ENCODE measurements at places on chromosomes 7 and 10. TPM values are rescaled to one million over a fixed set of nuclear protein-coding genes. Genes with fewer than 3 reads are reported as not detected.

The SFRP4 gene
- total RNA-seq, result 0.24 TPM

The PLEKHA1 gene
- 34.6 TPM for total RNA-seq

The LCOR gene
- total RNA-seq, result 24.2 TPM

GRCh38 chr10:11548768-11549099 lies 62.7 kb downstream of the USP6NL start:
- DNase-seq, result no peak

- DNase-seq, result no peak
Measured at GRCh38 chr7:98254516-98254915, 2.5 kb upstream of the TECPR1 start.

DNA sequence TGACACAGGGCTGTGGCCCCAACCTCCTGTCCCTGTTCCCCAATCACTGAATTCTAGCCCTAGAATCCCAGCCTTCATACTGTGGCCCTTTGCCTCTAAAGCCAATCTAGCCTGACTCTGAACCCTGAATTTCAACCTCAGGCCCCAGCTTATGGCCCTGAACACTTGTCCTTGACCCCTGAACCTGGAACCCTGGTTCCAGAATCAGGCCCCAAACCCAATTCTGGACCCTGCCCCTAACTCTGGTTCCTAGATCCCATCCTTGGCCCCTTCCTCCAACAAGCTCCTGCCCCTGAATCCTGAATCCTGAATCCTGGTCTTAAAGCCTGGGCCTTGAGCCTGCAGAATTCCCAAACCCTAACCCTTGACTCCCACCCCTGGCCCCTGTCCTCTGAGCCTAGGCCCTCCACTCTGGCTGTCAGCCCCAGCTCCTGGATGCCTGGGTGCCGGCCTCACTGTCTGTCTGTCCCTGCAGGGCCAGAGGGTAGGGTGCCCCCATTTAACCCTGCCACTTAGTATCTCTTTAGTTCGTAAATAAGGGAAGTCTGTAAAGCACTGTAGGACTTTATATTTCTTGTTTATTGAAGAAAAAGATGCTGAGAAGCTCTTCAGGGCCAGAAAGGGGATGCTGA lies 1.3 kb downstream of the INPP5A start:
- peak; percentile 7 for DNase-seq
